NCI-H1105 (cell line): ENCODE measurements at places on chromosomes 7 and 10.

DNA sequence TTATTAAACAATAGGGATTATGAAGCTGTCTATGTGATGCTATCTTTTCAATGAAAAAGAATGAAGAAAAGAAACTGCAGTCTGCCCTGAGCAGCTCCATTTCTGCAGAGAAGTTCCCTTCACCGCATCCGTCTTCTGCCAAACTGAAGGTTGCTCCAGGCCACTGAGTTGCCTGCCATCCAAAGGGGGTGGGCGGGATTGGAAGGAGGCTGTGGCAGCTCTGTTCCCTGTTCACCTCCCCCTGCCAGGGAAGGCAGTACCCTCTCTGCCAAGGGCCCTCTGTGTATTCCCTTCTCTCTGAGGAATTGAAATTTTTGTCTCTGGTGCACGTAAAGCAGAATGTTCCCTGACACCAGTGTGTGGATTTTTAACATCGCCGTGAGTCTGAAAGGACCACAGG is 243.1 kb upstream of the GHITM start:
- DNase-seq: no peak

- DNase-seq: no peak
Observed at GRCh38 chr10:55966101-55966500, 395.0 kb downstream of the ZWINT start.

- DNase-seq: no peak
Observed at GRCh38 chr7:128137181-128137580, 103.9 kb upstream of the LEP start.

GRCh38 chr10:16445770-16446469 is 9.1 kb downstream of the PTER start:
- no peak for DNase-seq

DNA sequence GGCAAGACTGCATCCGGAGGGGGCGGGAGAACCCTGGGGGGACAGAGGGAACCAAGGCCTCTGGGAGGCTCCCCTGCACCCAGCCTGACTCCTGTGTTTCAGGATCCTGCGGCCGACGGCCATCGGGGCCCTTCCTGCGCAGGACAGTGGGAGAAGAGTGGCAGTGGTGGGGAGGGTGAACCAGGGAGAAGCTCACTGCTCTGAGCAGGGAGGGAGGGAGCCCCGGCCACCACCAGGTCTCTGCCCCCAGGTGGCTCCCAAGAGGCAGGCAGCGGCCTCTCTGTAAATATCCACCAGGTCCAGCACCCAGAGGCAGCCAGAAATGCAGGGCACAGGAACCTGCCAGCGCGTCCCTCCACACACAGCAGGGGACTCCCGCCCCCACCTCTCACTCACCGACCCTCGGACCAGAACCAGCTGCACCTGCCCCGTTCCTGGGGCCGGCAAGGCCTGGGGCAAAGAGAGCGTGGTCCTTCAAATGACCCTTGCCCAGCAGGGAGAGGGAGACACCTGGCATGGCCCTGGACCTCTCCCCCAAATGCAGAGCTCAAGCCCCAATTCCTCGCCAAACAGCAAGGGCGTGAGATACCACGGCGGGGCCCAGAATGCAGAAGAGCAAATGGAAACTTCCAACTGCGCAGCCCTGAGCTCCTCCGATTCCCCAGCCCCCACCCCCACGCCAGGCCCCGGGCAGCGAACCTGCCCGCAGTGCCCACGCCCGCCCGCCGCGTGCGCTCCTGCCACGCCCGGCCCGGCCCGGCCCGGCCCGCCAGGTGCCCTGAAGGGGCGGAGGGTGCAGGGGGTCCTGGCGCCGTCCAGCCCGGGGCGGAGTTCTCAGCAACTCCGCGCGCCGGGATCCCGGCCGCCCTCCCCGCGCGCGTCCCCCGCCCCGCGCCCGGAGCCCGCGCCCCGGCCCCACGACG is 805 bp downstream of the RASGEF1A start:
- no peak for DNase-seq

DNA sequence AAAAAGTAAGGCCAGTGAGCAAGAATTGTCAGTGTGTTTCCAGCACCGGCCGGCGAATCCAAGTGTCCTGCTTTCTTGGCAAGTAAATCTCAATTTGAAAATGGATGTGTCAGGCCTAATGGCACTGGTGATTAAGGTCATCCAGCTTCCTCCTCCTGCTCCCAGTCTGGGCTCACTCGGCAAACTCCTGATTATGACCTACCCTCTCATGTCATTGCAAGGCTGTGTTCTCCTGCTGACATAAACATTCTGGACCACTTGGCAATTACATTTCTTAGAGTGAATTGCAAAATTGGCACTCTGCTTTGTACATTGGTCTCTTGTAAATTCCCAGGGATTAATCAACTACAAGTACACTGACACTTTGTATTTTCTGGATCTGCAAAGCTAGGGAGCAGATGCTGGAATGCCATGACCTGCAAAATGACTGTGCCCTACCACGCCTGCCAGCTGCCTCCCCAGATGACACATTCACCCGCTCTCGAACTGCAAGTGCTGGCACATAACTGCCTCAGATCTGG is 473.8 kb downstream of the KIF20B start:
- DNase-seq: no peak

DNA sequence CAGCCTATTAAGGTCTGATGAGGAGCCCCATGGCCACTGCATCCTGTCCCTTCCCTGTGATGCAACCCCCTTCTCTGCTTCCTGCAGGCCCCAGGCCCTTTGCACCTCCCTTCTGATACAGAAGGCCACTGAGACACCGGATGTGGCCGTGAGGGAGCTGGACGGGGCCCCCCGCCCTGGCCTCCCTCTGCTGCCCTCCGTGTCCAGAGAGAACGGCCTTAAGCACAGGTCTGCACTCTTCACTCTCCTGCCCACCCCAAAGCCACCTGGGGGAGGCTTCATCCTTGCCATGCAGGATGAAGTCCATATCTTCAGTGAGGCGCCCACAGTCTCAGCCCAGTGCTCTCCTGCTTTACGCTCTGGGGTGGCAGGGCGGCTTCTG is 86.9 kb upstream of the GNA12 start:
- DNase-seq: no peak

- DNase-seq: peak; percentile 50
Observed at GRCh38 chr7:13279854-13280435, 592.5 kb downstream of the ARL4A start.

- DNase-seq: no peak
Observed at GRCh38 chr7:116195451-116195850, 14.9 kb upstream of the TES start.

DNA sequence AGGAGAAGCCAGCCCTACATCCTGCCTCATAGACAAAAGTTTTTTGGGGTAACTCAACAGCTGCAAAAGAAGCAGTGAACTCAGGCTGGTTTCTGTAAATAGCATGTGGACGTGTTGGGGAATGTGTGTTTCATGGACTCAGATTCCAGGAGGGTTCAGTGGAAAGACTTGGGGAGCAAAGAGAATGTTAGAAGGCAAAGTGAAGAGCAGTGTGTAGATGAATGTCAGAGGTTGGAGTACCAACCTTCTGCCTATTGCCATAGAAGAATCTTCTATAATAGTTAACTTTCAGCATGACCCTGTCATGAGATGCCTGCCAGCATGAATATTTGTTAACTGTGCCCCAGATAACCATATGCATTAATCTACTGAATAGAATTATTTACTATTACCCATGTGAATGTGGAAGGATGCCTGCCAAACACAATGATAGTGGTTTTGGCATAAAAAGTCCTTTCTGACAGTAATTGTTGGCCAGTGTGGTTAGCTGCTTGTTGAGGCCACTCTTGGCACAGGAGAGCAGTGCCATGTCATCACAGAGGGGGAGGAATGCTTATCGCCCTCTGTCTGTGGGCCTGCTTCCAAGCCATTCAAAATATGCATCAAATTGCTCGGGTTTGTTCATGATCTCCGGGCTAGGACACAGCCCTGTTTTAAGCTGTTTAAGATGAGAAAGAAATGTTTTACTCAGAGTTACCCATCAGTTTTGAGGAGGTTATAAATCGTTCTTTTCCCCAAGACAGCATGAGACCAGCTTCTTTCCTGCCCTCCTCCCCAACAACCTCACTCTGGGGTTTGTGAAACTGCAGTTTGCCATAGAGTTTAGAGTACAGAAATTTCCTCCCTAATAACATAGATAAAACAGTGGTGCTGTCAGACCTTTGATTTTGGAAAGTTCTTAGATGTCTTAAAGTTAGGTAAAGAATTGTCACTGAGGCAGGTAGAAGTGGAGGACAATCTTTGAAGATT is 165.3 kb downstream of the WNT2 start:
- DNase-seq: no peak

- no peak for DNase-seq
Observed at GRCh38 chr7:22921386-22922086, 92.4 kb downstream of the HYCC1 start.

- no peak for DNase-seq
Observed at GRCh38 chr10:33134011-33134751, 176.2 kb upstream of the ITGB1 start.

DNA sequence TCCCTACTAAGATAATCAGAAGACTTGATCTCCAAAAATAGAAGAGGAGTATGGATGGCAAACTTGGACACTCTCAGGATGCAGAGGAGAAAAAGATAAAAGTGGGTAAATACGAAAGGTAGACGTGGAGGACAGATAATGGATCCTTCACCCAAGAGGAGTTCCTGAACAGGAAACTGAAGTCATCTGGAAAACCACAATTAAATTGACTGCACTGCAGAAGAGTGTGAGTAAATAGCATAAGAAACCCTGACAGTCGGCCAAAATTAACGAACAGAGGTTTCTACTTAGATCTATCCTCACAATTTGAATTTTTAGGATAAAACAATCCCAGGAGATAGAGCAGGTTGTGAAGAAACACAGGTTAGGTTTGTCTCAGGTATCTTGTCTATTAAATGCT is 70.5 kb downstream of the SDK1 start:
- no peak for DNase-seq

DNA sequence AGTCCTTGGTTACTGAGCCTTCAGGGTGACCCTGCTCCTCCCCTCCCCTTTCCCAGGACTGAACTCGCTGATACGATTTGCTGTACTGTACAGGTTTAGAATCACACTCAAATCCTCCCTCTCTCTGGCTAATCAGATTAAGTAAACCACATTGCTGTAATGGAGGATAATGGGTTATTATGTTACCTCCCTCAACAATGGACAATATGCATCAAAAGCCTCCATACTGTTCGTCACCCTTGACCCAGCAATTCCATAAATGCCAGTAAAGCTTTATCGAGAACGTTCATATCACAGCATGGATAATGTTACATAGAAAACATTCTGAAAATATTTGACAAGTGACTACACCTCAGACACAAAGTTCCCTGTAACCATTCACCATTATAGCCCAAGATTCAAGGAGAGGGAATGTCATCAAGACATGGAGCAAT is 61.7 kb downstream of the FAM107B start:
- DNase-seq: no peak
